PC-3 (cell line): ENCODE measurements at places on chromosomes 12 and 14.

- DNase-seq = no peak
Observed at GRCh38 chr14:30426463-30426862, 132.5 kb upstream of the G2E3 start.

GRCh38 chr12:124767066-124767821 lies 96.4 kb downstream of the SCARB1 start:
- peak; percentile 78 for DNase-seq

GRCh38 chr12:2218706-2219105 lies 165.9 kb downstream of the CACNA1C start:
- DNase-seq = no peak

- DNase-seq = no peak
Observed at GRCh38 chr12:28331130-28331529, 140.9 kb downstream of the CCDC91 start.

DNA sequence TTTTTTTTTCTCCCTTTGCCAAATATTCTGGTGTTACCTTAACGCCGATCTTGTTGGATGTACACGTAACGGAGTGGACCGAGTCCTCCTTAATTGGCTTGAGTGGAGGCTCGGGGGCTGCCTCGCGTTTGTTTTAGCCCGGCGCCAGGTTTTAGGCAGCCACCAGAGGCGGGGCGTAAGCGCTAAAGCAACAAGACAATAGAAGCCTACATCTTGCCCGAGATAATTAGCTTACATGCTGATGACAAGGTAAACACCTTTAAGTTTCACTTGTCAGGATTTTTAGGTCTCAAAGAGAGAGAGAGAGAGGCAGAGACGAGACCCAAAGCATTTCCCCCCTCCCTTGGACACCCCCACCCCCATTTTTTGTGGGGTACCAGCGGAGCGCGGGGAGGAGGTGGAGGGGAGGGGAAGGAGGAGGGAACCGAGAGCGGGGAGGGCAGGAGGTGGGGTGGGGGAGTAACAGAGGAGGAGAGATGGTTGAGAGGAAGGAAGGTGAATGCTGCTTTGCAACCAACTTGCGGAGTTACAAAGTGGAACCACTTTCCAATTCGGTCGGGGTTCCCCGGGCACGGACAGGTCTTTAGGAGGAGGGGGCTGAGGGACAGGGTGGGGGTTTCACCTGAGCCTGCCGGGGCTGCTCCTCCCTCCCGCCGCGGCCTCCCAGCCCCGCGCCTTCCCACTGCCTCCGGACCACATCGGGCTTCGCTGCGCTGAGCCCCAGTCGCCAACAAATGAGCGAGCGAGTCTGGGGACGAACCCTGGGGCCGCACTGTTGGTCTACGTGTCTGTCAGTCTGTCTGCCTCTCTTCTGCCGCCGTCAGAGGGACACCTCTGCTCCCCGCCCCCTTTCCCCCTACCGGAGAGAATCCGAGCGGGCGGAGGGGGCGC lies at the start of gene NKX2-1:
Gene NKX2-1, minus strand, starts transcription at position 802 of the 891 bp plus-strand sequence. Its CDS starts 103 bp downstream, at position 699.
- no peak for DNase-seq

GRCh38 chr12:90124289-90124688 lies 415.7 kb upstream of the ATP2B1 start:
- peak; percentile 67 for DNase-seq

DNA sequence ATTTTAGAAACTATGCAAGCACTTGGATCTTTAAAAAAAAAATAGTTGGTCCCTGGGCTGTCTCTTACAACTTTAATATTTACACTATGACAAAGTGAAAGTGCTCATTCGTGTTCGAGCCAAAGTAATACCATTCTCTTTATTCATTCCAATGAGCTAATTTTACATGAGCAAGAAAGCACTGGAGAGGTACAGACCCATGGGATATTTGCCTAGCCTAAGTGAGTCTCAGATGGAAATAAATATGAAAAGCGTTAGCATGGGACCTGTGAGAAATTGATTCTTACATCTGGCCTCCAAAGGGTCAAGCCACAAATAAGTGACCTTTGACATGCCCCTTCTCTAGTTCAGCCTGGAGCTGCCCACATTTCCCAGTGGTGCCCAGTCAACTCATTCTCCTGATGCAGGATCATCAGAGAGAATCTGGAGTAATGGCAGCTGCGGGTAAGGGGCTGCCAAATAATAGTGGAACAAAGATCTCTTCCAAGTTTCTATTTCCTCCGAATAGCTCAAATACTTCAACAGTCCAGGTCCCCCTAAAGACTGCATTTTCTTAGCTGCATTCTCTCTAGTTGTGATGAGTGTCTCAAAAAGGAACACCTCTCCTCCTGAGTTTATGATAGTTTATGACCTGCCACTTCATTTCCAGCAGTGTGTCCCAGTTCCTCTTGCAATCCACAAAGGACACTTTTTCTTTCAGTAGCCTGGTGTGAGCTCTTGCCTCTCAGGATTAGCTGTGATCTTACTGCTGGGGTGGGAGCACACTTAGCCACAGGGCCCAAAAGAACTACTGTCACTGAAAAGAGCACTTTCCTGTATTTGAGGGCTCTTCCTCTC lies 208.2 kb downstream of the DAD1 start:
- peak; percentile 72 for DNase-seq

- peak; percentile 45 for DNase-seq
Observed at GRCh38 chr12:13386323-13387039, 190.0 kb downstream of the EMP1 start.

GRCh38 chr12:115412831-115413230 lies 728.9 kb upstream of the TBX3 start:
- no peak for DNase-seq

DNA sequence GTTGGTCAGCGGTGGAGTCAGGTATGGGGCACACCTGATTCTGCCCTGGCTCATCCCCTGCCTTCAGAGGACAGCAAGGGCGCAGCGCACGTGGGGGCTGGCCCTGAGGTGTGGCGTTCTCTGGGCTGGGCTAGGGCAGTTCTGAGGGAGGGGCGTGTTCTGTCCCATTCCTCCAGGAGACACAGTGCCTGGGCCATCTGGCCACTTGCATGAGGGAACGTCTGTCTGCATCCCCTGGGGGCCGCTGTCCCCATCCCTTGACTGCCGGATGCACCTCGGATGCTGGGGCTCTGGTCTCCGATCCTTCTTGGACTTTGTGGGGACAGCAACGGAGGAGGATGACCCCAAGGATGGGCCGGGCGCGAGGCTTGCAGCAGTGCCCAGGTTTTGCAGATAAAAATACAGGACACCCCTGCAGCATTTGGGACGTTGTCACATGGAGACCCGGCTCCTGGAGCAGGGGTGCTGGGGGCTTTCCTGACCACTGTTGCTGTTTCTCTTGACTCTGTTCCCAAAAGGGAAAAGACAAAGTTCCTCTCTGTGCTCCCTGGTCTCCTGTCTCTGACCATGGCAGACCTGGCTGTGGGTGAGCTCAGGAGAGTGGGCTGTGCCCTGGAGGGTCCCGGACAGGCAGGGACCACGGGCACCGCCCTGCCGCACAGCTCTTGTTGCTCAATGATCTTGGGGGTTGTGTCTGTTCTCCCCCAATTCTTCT lies 6.9 kb downstream of the MTA1 start:
- DNase-seq = no peak

- no peak for DNase-seq
Observed at GRCh38 chr12:124869059-124869665, 5.5 kb upstream of the SCARB1 start.

- DNase-seq = no peak
Observed at GRCh38 chr14:38208618-38209562, 1.2 kb downstream of the SSTR1 start.

DNA sequence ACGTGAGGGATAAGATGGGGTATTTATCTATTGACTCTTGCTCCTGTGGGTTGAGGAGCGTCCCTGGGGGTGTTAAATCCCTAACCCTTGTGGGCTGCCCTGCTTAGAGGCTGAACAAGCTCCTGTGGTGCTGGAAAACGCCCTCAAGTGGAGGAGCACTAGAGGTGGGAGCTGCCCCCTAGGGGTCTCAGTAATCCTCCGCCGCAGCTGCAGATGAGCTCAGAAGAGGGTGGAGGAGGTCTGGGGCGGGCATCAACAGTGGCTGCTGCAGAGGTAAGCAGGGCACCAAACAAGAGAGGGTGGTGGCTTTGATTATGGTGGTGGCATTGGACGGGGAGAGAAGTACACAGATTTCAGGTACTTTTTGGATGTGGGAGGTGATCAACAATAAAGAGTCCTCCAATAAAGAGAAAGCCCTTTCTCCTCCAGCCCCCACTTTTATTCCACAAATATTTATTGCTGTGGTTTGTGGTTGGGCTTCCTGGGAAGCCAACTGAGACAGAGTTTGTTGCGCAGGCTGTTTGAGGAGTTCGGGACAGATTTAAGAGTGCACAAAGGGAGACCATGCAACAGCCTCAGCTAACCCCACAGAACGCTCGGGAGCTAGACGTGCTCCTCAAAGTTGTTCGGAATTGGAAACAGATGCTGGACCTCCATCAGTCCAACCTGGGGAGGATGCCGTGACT lies 179.9 kb downstream of the ADCK1 start:
- peak; percentile 7 for DNase-seq

- no peak for DNase-seq
Observed at GRCh38 chr12:22531205-22531604, 13.1 kb downstream of the C2CD5 start.

- DNase-seq = no peak
Observed at GRCh38 chr14:24310646-24311604, at the start of gene LTB4R. Gene LTB4R, plus strand, starts transcription at chr14:24311502. Its CDS starts 4,150 bp downstream, at chr14:24315652.

GRCh38 chr12:75550401-75551240 lies 39.2 kb upstream of the KRR1 start:
- DNase-seq = no peak

- no peak for DNase-seq
Observed at GRCh38 chr14:44804391-44804790, 157.4 kb downstream of the KLHL28 start.

GRCh38 chr14:96038558-96038919 lies 623 bp upstream of the C14orf132 start:
- no peak for DNase-seq

GRCh38 chr12:74980510-74980909 lies 229.1 kb downstream of the KCNC2 start:
- peak; percentile 40 for DNase-seq

GRCh38 chr14:30272848-30273832 lies 285.8 kb upstream of the G2E3 start:
- no peak for DNase-seq

DNA sequence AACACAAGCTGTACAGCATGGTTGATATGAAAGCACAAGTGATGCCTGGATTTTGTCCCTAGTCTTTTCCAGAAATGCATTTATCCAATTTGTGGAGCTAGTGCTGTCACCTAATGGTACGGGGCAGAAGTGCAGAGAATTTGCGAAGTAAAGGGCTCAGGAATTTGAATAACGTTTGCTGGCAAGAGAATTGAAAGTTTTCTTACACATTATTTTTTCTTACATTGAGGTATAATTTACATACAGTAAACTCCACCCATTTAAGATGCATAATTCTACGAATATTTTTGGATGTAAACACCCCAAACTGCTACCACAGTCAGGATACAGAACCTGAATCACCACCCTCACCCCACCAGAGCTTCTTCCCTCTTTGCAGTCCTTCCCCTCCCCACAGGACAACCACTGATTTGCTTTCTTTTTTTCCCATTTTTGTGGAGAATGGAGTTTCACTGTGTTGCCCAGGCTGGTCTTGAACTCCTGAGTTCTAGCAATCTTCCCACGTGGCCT lies 3.5 kb downstream of the AICDA start:
- peak; percentile 44 for DNase-seq

DNA sequence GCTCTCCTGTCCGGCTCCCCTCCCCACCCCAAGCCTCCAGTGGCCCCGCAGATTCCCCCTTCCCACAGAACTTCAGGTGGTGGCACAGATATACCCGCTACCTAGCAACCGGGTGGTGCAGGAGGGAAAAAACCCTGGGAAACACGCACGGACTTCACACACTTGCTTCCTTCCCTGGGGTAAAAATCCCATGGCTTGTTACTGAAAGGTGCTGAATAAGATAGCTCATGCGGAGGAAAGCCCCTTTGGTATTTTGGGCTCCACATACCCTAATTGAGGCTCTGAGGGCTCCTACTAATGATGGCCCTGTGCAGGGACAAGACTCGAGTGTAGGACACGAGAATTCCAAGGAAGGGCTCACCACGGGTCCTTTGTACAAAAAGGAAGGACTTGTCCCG lies 869 bp upstream of the RIMBP2 start:
- DNase-seq = no peak

DNA sequence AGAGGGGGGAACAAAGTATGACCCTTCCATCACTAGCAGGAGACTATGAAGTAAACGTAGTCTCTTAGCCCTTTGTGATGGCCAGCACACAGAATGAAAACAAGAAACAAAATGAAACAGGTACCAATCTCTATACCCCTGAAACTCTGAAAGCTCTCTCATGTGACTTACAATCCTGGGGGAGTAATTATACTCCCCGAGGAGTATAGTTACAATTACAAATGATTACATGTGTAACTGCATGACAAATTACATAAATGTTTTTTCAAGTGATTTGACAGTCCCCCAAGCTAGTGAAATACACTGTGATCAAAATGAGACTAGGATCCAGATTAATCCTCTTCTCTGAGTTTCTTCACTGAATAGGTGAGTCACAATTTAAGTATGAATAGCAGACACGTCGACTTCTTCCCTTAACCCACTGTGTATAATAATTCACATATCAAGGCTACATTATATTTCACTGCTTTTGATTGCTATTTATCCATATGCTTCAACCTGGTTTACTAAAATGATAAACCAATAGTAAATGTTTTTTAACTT lies 74.0 kb downstream of the SPTSSA start:
- peak; percentile 19 for DNase-seq

GRCh38 chr12:115953450-115953849 lies 324.0 kb downstream of the MED13L start:
- DNase-seq = no peak
